Stimulated activated CD4-positive, alpha-beta T cell treated with anti-CD3 and anti-CD28 coated beads, TNF-alpha, amount 100 ng/mL, for 1 hour (primary cell): ENCODE measurements at places on chromosomes 6 and 20.
A peak's percentile ranks its signal among the peaks of the same experiment; 100 is the strongest.

DNA sequence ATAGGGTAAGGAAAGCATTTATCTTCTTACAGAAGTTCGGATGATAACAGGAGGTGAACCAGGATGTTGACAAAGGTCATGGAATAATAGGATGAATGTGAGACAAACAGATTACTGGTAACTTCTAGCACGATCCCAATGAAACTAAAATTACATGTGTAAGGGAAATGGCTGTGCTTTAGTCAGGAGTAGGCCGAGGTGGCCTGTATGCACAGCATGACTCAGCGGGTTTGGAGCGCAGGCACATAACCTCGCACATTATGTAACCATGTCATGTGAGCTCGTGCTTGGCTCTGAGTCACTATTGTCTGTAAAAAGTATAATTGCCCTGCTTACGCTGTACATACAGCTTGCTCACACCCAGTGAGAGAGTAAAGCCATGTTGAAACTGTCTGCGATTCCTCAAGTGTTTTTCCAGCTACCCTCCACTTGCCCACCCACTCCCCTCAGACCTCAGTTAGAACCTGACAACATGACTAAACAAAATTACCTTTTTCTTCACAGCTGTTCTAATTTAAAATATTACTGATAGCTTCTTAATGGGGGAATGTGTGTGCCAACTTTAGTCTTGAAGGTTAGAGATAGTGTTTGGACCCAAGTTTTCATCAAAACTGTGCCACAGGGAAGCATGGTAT lies 8.2 kb downstream of the CYB5R4 start:
- DNase-seq, result no peak

GRCh38 chr6:37862992-37863391 lies 43.5 kb downstream of the ZFAND3 start:
- no peak for DNase-seq

- DNase-seq, result no peak
These were observed 71.5 kb upstream of the LAMP5 start for GRCh38 chr20:9442858-9443257.

- no peak for DNase-seq
These were observed 2.6 kb upstream of the TAAR6 start for GRCh38 chr6:132567566-132567965.

GRCh38 chr6:156688620-156688971 lies 88.6 kb upstream of the ARID1B start:
- no peak for DNase-seq

DNA sequence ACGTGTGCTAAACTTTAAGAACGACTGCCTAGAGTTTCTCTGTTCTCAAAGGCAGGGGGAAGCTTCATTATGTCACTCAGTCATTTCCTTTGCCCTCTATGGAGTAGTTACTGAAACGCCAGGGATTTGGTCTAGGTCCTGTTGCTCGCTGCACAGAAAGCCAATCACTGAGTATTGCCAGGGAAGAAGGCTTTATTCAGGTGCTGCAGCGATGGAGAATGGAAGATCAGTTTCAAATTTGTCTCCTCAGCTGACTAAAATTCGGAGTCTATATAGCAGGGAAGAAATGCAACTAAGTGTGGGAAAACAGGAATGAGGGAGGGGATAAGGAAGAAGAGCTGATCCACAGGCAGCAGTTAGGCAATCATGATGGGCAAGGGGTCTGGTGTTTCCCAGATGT lies 75.8 kb downstream of the QRSL1 start:
- no peak for DNase-seq

DNA sequence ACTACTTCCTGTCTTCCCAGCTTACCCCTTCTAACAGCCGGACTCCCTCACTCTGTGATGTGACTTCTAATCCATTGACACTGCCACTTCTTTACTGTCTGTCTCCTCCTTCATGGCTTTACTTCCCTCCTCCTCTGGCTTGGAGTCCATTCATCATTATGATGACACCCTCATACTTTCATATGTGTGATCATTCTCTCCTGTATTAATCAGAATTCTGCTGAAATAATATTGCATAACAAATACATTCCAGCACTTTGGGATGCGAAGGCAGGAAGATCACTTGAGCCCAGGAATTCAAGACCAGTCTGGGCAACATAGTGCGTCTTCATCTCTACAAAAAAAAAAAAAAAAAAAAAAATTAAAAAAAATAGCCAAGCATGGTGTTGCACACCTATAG lies 147.9 kb upstream of the BTBD3 start:
- no peak for DNase-seq

- DNase-seq, result no peak
These were observed 107.8 kb upstream of the RNF217 start for GRCh38 chr6:124854338-124854922.

GRCh38 chr20:24148372-24148771 lies 159.8 kb upstream of the GGTLC1 start:
- no peak for DNase-seq

GRCh38 chr6:161079566-161080262 lies 88.1 kb downstream of the MAP3K4 start:
- peak; percentile 30 for DNase-seq

- no peak for DNase-seq
These were observed 137.6 kb upstream of the MAP3K4 start for GRCh38 chr6:160853946-160854345.

DNA sequence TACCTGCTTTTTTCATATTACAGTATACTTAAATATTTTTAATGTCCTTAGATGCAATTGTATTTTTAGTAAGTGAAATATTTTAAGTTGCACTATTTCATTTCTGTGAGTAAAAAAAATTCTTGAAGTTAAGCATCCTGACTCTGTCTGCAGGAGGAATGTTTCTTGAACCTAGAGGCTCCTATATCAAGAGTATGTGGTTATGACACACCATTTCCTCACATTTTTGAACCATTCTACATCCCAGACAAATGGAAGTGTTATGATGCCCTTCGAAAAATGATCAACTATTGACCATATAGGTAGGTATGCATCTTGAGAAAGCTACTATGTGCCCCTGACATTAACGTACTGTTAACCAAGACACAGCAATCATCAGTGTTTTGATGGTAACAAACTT lies 237.0 kb downstream of the BCKDHB start:
- DNase-seq, result no peak

- no peak for DNase-seq
These were observed 349.3 kb downstream of the SOX4 start for GRCh38 chr6:21942897-21943296.

DNA sequence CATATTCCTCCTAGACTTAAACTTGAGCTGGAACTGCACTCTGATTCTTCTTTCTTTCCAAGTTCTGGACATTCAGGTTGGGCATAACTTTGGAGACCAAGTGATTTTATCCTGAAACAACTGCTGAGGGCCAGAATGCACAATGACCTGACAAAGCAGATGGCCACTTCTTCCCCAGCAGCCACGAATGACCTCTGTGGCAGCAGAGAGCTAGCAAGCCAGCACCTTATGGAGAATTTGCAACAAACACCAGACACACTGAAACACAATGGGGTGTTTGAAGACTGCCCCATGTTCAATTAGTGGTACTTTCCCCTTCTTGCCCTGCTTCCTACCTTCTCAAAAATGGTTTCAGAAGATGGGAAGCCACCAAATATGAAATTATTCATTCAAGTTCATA lies 4.2 kb upstream of the TENT5A start:
- DNase-seq, result no peak

DNA sequence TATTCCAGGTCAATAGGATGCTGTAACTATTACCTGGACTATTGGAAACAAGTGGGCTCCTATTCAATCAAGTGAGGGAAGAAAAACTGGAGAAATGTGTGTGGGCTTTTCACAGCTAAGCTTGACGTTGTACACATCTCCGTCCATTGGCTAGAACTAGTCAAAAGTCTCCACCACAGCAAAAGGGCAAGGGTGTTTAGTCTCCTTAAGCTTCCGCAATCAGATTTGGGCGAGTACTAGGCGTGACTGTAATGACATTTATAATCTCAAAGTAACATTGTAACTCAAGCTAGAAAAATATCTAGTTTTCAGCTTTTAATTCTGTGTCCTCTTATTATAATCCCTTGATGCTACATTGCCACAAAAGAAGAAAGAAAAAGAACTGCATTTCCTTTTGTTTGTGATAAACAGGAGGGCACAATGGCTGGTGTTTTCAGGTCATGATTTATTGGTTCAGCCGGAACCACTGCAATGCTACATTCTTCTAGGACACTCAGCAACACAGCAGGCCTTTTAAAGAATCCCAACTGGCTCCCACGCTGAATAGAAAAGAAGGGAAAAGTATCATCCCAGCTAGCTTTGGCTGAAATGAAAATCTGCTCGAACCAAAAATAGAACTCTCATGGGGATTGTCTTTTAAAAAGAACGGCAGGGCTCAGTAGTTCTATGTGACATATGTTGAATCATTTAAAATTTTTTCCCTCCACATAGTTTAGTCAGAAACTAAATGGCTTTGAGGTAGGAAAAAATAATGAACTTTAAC lies 387.7 kb downstream of the BTBD3 start:
- DNase-seq, result no peak

GRCh38 chr20:4830696-4831095 lies 109.0 kb downstream of the PRND start:
- DNase-seq, result no peak

- no peak for DNase-seq
These were observed 80.3 kb upstream of the CNKSR3 start for GRCh38 chr6:154590756-154591155.

GRCh38 chr6:39018103-39018502 lies 30.5 kb upstream of the GLP1R start:
- no peak for DNase-seq

GRCh38 chr6:151475653-151476523 lies 17.9 kb upstream of the CCDC170 start:
- DNase-seq, result no peak

GRCh38 chr6:81486234-81486633 lies 266.2 kb downstream of the TENT5A start:
- no peak for DNase-seq

GRCh38 chr6:122787721-122788120 lies 1.3 kb upstream of the SMPDL3A start:
- DNase-seq, result no peak

- peak; percentile 60 for DNase-seq
These were observed 7.6 kb upstream of the RNF114 start for GRCh38 chr20:49928411-49929141.

- DNase-seq, result no peak
These were observed 36.5 kb upstream of the TNFAIP3 start for GRCh38 chr6:137830511-137830911.

DNA sequence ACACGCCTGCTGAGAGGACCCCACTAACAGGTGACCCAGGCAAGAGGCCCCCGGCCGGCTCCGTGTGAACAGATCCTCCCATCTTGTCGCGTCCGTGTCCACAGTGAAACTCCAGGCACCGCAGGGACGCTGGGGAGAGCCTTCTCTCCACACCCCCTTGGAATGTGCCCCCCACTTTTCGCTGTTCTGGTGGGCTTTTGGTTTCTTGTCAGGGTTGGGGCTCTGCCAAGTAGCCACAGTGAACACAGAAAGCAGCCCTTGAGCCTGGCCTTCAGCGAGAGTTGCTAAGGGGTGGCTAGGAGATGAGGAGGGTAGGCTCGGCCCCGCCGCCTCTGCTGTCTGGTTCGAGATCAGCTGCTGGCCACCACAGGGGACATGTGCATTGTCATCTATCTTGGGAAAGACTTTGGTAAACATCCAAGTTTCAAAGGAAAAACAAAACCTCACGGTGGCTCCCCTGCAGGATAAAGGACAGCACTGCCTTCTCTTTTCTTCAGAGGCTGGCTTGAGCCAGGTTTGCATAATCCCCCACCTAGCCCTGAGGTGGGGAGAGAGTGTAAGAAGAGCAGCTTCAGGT lies 22.7 kb downstream of the SYNDIG1 start:
- DNase-seq, result no peak

DNA sequence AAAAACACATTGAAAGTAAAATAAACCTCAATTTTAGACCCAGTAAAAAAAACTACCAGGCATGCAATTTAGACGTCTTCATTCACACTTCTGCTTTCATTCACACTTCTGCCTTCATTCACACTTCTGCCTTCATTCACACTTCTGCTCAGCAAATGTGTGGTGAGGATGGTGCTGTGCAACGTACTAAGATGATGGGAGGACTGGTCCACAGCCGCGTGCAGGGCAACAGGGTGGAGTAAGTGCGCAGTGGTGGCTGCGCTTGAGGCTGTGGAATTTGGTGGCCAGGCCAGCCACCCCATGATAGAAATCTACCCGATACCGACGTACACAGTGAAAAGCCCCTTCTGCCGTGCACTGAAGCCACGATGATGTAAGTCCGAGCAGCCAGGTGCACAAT lies 114.3 kb upstream of the CD93 start:
- no peak for DNase-seq
